Sigmoid colon (tissue), 7 donors: ENCODE measurements at places on chromosomes 5 and 9. TPM values are rescaled to one million over a fixed set of nuclear protein-coding genes. Genes with fewer than 3 reads are reported as not detected.

PRDM9 gene
- total RNA-seq: not detected

LHX3 gene
- not detected for total RNA-seq

PCDHGA2 gene
- total RNA-seq: 4.9 TPM

ADGRV1 gene
- 0.54 TPM for total RNA-seq

SREK1IP1 gene
- total RNA-seq: 14.1 TPM

NANS gene
- 24.6 TPM for total RNA-seq

HAPLN1 gene
- total RNA-seq: not detected

RPS23 gene
- 3,123 TPM for total RNA-seq

FOXI1 gene
- total RNA-seq: not detected

EMB gene
- 4.2 TPM for total RNA-seq

IFNA2 gene
- total RNA-seq: not detected

UBE2QL1 gene
- total RNA-seq: 5.0 TPM

TAF11L10 gene
- not detected for total RNA-seq

ZNF883 gene
- 3.0 TPM for total RNA-seq

DIPK1B gene
- 18.3 TPM for total RNA-seq

SHROOM1 gene
- 8.6 TPM for total RNA-seq

BARX1 gene
- not detected for total RNA-seq

SLC46A2 gene
- 0.36 TPM for total RNA-seq

IL4 gene
- not detected for total RNA-seq

SMIM33 gene
- not detected for total RNA-seq

FGFR4 gene
- 3.0 TPM for total RNA-seq

KCNV2 gene
- total RNA-seq: not detected

PLAA gene
- total RNA-seq: 32.1 TPM

LIFR gene
- 43.0 TPM for total RNA-seq

GARIN3 gene
- not detected for total RNA-seq

SLC1A3 gene
- total RNA-seq: 23.6 TPM

OSMR gene
- 65.3 TPM for total RNA-seq

ARL14EPL gene
- not detected for total RNA-seq

SHISAL2B gene
- total RNA-seq: not detected

ZFP2 gene
- 5.4 TPM for total RNA-seq

TMEM215 gene
- not detected for total RNA-seq

MOB3B gene
- 19.7 TPM for total RNA-seq
